ENCODE measurements at places on chromosomes 4 and X.
A peak's percentile ranks its signal among the peaks of the same experiment; 100 is the strongest.

- no peak for DNase-seq
Measured at GRCh38 chr4:2647403-2648158, 108.6 kb downstream of the TNIP2 start.

DNA sequence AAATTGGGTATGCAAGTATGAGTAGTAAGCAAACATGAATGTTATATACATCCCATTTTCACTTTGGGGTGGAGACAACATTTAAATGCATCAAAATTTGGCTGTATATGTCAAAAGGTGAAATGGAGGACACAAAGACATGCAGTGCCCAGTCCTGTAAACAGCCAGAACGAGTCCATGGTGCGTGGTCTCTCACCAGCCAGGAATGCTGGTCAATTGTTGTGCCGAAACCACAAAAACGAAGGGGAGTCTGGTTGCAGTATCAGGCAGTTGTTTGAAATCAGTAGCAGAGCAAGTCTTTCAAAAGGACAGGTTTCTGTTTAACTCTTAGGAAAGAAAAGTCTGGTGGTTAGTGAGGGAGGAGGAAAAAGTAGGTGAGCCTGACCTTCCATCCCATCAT, 22.3 kb upstream of the RNF150 start:
- DNase-seq, result no peak

- DNase-seq, result no peak
Measured at GRCh38 chr4:149700272-149700671, 115.4 kb downstream of the IQCM start.

DNA sequence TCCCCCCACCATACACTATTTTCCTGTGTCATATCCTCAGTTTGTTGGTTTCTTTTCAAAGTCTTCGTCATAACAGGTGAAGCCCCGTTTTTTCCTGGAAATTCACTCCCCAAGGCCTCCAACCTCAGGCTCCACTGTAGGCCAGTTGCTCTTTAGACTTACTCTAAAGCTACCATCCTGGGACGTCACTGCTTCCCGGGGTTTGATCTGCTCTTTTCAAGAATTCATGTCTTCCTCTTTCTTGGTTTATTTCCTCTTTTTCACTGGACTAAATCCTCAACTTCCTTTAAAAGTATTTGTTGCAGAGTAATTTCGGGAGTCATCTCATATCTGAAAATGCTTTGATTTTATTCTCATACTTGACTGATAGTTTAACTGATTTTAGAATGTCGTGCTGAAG, 6.5 kb upstream of the SERTM2 start:
- DNase-seq, result no peak

DNA sequence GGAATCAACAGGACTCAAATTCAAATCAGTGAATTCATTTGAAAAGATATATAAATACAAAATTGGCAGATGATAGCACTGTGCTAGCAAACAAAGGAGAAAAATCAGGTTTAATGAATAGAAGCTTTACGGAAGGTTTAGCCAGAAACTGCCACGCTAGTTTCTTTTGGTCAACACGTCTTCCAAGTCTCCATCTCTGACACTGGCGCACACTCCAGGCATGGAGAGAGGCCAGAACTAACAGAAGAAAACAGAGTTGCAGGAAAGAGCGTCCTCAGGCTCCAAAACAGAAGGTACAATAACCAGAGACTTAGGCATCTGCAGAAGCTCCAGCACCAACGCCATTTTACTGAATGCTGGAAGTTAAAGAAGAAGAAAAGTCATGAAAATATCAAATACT, 497.3 kb upstream of the FRG1 start:
- DNase-seq, result no peak

DNA sequence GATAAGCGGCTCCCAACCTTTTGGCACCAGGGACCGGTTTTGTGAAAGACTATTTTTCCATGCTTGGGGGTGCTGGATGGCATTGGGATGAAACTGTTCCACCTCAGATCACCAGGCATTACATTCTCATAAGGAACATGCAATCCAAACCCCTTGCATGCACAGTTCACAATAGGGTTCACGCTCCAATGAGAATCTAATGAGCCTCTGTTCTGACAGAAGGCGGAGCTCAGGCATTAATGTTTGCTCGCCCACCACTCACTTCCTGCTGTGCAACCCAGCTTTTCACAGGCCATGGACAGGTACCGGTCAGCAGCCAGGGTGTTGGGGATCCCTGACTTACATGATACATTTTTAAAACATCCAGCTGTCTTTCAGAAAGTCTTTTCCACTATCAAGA, 187.3 kb downstream of the SLC39A8 start:
- no peak for DNase-seq

GRCh38 chr4:127410201-127410600, 222.6 kb upstream of the INTU start:
- DNase-seq, result no peak

- peak; percentile 64 for DNase-seq
Measured at GRCh38 chr4:40283968-40284367, 51.2 kb upstream of the CHRNA9 start.

GRCh38 chr4:82282875-82283274, 90.9 kb downstream of the HNRNPD start:
- DNase-seq, result no peak

DNA sequence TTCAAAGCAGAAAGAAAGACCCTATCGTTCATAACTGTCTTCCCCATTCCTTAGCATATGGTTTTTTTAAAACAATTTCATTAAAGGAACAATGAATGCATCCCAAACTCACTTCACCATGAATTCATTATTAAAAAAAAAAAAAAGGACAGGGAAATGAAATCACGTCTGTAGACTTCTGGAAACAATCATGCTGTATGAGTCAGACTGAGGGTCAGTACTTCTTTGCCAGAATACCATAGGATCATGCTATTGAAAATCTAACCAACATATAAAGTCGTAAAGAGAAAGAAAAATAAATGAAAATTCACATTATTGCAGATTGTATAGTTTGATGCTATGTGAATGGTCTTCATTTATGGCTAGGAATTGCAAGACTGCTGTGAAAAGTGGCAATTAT, 144.4 kb downstream of the PCDH18 start:
- DNase-seq, result no peak

- no peak for DNase-seq
Measured at GRCh38 chr4:52032005-52032404, 6.1 kb downstream of the SGCB start.

DNA sequence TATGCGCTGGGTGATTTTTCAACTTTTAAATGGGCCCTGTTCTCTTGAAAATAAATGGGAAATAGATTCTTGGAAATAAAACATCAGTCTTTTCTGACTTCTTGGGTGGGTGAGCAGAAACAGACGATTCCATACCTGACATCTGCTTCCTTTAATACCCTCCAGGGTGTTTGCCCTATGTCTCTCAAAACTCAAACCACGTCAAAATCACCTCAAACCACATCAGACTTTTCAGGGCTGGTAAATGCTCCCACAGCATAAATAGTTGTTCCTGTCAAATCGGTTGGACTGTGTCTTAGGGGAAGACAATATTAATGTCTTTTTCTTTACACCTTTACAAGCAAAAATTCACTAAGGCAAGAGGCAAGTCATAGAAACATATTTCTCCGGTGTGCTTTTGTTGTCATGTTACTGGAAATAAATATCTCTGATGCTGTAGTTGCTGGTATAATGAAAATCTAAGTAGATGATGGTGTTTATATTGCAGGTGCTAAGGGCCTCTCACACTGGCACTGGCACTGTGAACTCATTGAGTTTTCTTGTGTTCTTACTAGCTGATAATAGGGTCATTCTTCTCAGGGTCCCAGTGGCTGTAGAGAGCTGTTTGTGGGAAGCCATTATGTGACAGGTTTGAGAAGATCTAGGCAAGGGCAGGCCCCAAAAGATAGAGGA, 380.4 kb downstream of the RAPGEF2 start:
- no peak for DNase-seq

GRCh38 chr4:126564283-126564854, 1068.4 kb upstream of the INTU start:
- DNase-seq, result no peak

DNA sequence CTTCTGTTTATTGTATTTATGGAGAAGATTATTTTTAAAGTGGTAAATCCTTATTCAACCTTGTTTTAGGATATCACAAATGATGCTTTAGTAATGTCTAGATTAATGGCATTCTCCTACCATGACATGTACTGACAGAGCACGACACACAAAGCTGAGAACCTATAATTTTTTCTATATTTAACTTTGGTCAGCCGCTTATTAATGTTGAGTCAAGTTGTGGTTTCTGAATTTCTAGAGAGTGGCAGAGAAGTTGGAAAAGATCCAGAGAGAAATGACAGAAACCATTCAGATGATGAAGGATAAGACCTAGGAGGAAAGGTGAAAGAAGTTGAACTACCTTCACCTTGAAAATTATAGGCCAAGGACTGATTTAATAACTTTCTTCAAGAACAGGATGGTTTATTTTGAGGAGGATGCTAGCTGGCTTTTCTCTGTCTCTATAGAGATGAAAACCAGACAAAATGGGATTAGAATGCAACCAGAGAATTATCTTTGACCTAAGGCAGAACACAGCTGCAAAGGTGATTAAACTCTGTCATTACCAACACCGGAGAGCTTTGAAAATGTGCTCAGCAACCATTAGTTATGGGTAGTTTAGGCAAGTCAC, 62.6 kb upstream of the TSPAN5 start:
- DNase-seq, result no peak

GRCh38 chrX:123108513-123109427, 75.3 kb upstream of the GRIA3 start:
- no peak for DNase-seq

Data from stimulated activated CD4-positive, alpha-beta T cell treated with anti-CD3 and anti-CD28 coated beads, Interleukin-15, amount 100 ng/mL, for 1 hour (primary cell).